ENCODE measurements at places on chromosomes 11 and 22. TPM values are rescaled to one million over a fixed set of nuclear protein-coding genes. Genes with fewer than 3 reads are reported as not detected.

Gene TCN2
- total RNA-seq = 0.12 TPM

Gene PRDM10
- total RNA-seq = 5.4 TPM

Gene UBQLN3
- total RNA-seq = not detected

Gene SPON1
- 0.09 TPM for total RNA-seq

Gene DCDC1
- 0.23 TPM for total RNA-seq

Gene GGTLC3
- total RNA-seq = not detected

Gene BIRC3
- 24.7 TPM for total RNA-seq

Gene SLC5A1
- total RNA-seq = not detected

Gene OR8A1
- not detected for total RNA-seq

Gene PTPRCAP
- 1.1 TPM for total RNA-seq

Gene NPAS4
- total RNA-seq = 0.11 TPM

All from Daoy (cell line).